ENCODE measurements at places on chromosomes 7 and 10. TPM values are rescaled to one million over a fixed set of nuclear protein-coding genes. Genes with fewer than 3 reads are reported as not detected.
A peak's percentile ranks its signal among the peaks of the same experiment; 100 is the strongest.

FKBP6 gene
- not detected for total RNA-seq

DNA sequence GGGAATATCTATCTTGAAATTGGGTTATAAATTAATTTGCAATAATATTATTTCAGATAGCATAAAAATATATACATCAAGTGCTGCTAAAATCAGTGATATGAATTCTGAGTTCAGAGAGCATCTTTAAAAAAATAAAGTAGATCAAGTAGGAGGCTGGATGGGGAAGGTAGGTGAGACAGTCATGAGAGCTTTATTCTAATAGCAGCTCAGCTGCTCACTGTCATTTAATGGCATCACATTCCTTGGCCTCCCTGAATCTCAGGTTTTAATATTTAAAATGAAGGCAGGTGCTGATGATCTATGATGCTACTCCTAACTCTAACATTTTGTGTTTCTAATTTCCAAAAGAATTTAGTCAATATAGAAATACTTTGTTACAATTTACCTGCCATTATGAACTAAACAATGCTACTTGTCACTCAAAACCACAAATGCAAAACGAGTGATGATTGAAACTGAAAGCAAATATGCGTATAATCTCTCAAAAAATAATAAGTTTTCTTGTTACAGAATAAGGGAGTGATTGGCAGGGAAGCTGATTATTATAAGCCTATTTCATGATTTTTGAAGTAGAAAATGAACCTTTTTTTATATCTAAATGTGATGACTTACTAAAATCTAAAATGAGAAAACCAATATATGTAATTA lies 147.6 kb upstream of the CSTF2T start:
- no peaks in the 10 kb centered on the region for H3K27me3 ChIP-seq
- H3K36me3 ChIP-seq: no peaks in the 10 kb centered on the region
- no peak overlapping the region for H3K4me3 ChIP-seq
- no peak overlapping the region for H3K27ac ChIP-seq
- DNase-seq: no peak

DNA sequence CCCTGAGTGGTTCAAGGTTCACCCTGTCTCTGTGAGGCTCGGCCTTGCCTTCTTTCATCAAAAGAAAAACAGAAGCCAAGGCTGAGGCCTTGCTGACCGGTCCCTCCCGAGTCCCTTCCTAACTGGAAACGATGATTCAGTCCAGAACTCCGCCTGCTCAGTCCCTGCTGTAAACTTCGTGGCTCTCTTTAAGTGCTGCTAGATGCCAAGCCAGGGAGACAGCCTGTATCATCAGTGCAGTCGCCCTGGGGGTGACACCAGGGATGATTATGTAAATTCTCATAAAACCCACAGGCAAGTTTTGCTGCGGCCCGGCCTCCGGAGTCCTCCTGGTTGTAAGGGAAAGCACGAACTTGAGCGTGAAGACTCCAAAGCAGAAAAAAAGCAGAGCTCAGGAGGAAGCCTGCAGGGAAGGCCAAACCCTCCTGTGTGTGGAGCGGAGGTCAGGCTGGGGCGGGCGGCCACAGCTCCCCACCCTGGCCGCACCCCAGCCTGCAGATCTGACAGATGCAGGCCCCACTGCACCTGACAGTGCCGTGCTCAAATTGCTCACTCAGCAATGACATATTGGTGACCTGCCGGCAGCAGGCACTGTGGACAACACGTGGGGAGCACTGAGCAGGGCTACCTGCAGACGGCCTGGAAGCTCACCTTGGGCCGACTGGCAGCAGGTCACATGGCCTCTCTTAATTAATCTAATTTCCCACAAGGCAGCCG lies 123.4 kb downstream of the DYNC2I1 start:
- no peak for DNase-seq
- H3K4me3 ChIP-seq: no peak overlapping the region
- H3K4me1 ChIP-seq: peaks cover 16% of the 10 kb centered on the region
- H3K27ac ChIP-seq: no peak overlapping the region

WNT16 gene
- not detected for total RNA-seq

DNA sequence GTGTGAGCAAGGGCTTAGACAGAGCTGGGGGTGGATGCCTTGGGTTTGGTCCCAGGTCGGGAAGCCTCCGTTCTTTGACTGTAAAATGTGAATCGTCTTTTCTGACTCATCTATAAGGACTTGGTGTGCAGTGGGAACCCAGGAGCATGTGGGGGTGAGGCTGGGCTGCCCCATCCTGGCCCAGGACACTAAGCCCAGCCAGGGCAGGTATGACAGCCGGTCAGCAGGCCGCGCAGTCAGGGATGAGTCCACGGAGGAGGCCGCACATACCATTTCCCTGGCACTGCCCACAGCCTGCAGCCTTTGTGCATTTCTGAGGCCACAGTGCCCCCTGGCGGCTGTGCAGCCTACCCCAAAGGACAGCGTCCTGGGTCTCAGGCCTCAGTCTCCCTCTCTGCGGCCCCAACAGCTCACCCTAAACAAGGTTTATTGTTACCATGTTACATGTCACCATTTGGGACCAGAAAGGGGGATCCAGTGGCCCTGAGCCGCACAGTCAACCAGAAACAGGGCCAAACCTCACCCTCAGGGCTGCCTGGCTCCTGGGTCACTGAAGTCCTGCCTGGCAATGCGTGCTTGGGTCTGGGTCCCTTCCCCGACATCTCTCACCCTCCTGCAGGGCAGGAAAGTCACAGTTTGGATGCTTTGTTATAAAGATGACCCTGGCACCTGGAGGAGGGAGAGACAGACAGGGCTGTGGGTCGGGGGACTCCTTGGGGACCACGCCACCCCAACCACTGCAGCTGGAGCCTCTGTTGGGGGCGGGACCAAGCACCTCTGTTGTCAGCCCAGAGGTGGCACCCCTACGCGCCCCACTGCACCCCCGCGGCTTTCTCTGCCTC lies 14.4 kb upstream of the SH2B2 start:
- H3K27ac ChIP-seq: no peak overlapping the region
- H3K27me3 ChIP-seq: no peaks in the 10 kb centered on the region

GRCh38 chr10:60950300-60950699 lies 6.3 kb upstream of the RHOBTB1 start:
- no peaks in the 10 kb centered on the region for H3K36me3 ChIP-seq
- no peak for DNase-seq
- H3K27ac ChIP-seq: no peak overlapping the region
- no peaks in the 10 kb centered on the region for H3K4me1 ChIP-seq
- no peaks in the 10 kb centered on the region for H3K27me3 ChIP-seq

DNA sequence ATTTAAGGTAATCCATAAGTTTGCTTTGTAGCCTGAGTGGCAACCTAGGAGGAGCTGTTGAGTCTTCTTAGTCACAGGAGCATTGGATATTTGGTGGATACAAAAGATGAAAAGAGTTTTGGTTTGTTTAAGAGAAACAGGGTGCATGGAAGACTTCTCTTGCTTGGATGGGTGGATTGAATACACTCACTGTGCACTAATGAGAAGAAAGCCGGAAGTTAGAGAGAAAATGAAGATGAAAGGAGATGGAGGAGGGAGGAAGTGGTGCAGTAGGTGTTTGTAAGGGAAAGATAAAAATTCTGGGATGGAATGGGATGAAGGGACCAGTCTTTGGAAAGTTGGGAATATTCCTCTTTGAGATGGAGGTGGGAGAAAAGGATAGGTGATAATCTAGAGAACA lies 7.7 kb downstream of the MDFIC start:
- DNase-seq: no peak
- no peaks in the 10 kb centered on the region for H3K36me3 ChIP-seq
- H3K27ac ChIP-seq: peak overlapping the region; percentile 59

DNA sequence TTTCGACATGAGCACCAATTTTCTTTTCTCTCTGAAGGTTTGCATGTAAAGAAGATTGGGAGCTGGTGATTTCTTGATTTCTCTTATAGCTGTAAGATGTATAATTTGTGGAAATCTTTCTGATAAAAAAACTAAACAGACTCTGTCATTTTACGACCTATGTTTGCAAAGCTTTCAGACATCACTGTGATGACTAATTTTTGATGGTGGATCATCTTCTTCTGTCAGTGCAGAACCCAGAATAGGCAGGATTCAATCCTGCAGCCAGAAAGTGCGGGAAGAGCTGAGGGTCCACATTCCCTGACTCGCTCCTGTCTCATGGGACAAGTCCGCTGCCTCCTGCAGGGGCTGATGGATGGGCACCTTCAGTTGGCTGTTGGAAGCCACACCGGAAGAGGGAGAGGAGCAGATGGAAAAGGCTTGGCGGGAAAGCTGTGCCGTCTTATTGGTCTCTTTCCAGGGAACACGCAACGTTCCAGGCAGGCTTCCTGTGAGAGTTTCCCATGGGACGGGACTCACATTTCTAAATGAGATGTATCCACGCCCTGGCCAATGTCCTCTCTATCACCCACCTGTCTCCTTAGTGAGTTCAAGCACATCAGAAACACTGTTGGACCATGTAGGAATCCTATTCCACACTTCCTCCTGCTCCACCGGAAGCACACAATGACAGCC lies 186.9 kb downstream of the PRPF18 start:
- H3K27ac ChIP-seq: no peak overlapping the region
- no peaks in the 10 kb centered on the region for H3K36me3 ChIP-seq
- H3K4me1 ChIP-seq: peaks cover 4% of the 10 kb centered on the region
- DNase-seq: no peak

- H3K27me3 ChIP-seq: no peaks in the 10 kb centered on the region
- no peak overlapping the region for H3K4me3 ChIP-seq
- H3K27ac ChIP-seq: no peak overlapping the region
- no peaks in the 10 kb centered on the region for H3K36me3 ChIP-seq
- H3K4me1 ChIP-seq: peaks cover 3% of the 10 kb centered on the region
- no peak for DNase-seq
These were observed 116.8 kb upstream of the AGR3 start for GRCh38 chr7:16998481-16999051.

DNA sequence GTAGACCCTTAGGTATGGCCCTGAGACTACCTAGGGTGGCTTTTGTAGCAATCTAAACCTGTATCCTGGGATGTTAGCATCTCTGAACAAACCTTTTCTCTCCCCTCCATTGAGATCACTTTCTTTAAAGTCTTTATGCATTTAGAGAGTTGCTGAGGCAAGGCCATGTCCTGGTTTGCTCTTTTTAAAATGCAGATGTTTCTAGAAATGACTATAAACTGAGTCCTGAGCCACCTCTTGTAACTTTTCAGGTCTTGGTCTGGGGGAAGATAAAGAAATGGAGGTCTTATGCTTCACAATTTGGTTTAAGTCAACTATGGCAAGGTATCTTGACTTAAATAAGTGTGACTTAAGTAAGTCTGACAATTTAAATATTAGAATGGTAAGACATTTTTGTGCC lies 78.0 kb downstream of the AUTS2 start:
- H3K4me1 ChIP-seq: peaks cover 4% of the 10 kb centered on the region
- DNase-seq: no peak
- no peak overlapping the region for H3K4me3 ChIP-seq
- H3K36me3 ChIP-seq: no peaks in the 10 kb centered on the region
- no peaks in the 10 kb centered on the region for H3K27me3 ChIP-seq
- H3K27ac ChIP-seq: no peak overlapping the region

DNA sequence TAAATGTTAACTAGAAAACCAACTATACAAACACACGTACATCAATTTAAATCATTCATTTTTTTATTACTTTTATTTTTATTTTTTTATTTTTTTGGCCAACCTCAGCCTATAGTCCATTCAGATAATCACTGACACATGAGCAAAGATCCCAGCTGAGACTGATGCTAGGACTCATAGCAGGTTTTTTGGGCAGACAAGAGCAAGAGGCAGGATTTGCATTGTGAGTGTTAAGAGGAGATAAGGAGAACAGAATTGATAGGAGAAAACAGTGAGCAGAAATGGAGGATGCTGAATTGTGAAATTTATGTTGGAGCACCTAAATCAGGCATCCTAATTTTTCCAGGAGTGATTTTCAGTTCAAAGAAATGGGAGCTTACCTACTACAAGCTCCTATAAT lies 240.3 kb downstream of the SEMA3D start:
- H3K4me1 ChIP-seq: no peaks in the 10 kb centered on the region
- no peak overlapping the region for H3K4me3 ChIP-seq
- H3K27me3 ChIP-seq: no peaks in the 10 kb centered on the region
- H3K27ac ChIP-seq: no peak overlapping the region
- no peak for DNase-seq

- H3K27me3 ChIP-seq: no peaks in the 10 kb centered on the region
- DNase-seq: no peak
- H3K27ac ChIP-seq: no peak overlapping the region
- H3K36me3 ChIP-seq: no peaks in the 10 kb centered on the region
- no peaks in the 10 kb centered on the region for H3K4me1 ChIP-seq
These were observed 124.5 kb upstream of the FAM20C start for GRCh38 chr7:67661-68395.

DNA sequence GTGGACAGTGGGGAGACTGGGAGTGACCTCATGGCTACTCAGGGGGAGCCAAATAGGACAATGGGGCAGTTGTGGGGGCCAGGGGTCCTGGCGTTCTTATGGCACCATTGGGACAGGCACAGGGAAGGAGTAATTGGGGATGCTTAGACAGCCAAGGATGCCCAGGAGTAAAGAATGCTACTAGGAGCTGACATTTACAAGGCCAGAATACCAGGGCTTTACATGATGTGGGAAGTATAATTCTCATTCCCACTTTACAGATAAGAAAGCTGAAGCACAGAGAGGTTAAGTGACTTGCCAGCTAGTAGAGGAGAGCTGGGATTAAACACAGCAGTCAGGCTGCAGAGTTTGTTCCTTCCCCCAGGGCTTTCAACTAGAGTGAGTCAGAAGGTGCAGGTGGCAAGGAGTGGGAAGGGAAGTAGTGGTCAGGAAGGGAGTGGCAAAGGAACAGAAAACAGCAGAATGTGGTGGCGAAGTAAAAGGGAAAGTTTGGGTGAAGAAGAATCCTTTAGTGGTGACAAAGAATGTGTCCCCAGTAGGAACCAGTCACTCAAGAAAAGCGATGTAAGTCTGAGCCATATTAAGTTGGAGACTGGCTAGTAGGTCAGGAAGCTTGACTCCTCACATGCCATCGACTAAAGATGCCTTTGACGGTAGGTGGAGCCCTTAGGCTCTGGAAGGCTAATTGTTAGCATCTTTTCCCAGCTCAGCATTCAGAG lies 32.8 kb downstream of the CPVL start:
- DNase-seq: no peak
- no peaks in the 10 kb centered on the region for H3K36me3 ChIP-seq

- H3K27me3 ChIP-seq: no peaks in the 10 kb centered on the region
- H3K36me3 ChIP-seq: peaks cover 42% of the 10 kb centered on the region
- H3K4me1 ChIP-seq: peaks cover 41% of the 10 kb centered on the region
- DNase-seq: no peak
These were observed 12.9 kb downstream of the JCAD start for GRCh38 chr10:30046476-30046875.

- no peak for DNase-seq
- no peaks in the 10 kb centered on the region for H3K4me1 ChIP-seq
- H3K4me3 ChIP-seq: no peak overlapping the region
- no peak overlapping the region for H3K27ac ChIP-seq
- no peaks in the 10 kb centered on the region for H3K27me3 ChIP-seq
These were observed 286.2 kb downstream of the RPS24 start for GRCh38 chr10:78319841-78320240.

RTKN2 gene
- 68.1 TPM for total RNA-seq

ADCK2 gene
- 33.1 TPM for total RNA-seq

DKK1 gene
- 3.1 TPM for total RNA-seq

- no peak overlapping the region for H3K4me3 ChIP-seq
- no peak for DNase-seq
- no peak overlapping the region for H3K27ac ChIP-seq
- peaks cover 26% of the 10 kb centered on the region for H3K4me1 ChIP-seq
- H3K27me3 ChIP-seq: no peaks in the 10 kb centered on the region
These were observed 5.0 kb downstream of the BCCIP start for GRCh38 chr10:125828311-125828710.

GRCh38 chr10:99917963-99918825 lies 91.6 kb downstream of the DNMBP start:
- no peaks in the 10 kb centered on the region for H3K27me3 ChIP-seq
- DNase-seq: peak; percentile 45
- no peaks in the 10 kb centered on the region for H3K36me3 ChIP-seq
- peak overlapping the region; percentile 44 for H3K27ac ChIP-seq

SPDYE6 gene
- total RNA-seq: not detected

GRCh38 chr10:22022257-22023032 lies 18.9 kb upstream of the DNAJC1 start:
- peak overlapping the region; percentile 66 for H3K27ac ChIP-seq
- DNase-seq: no peak
- H3K4me3 ChIP-seq: no peak overlapping the region
- H3K27me3 ChIP-seq: no peaks in the 10 kb centered on the region

Measured in upper lobe of left lung (tissue), 6 donors.